ENCODE measurements at places on chromosomes 5 and 9.
A peak's percentile ranks its signal among the peaks of the same experiment; 100 is the strongest.

GRCh38 chr5:73783828-73784227 lies 157.8 kb downstream of the ARHGEF28 start:
- DNase-seq: peak; percentile 50

GRCh38 chr9:31355965-31356364 lies 1028.5 kb upstream of the ACO1 start:
- peak; percentile 39 for DNase-seq

DNA sequence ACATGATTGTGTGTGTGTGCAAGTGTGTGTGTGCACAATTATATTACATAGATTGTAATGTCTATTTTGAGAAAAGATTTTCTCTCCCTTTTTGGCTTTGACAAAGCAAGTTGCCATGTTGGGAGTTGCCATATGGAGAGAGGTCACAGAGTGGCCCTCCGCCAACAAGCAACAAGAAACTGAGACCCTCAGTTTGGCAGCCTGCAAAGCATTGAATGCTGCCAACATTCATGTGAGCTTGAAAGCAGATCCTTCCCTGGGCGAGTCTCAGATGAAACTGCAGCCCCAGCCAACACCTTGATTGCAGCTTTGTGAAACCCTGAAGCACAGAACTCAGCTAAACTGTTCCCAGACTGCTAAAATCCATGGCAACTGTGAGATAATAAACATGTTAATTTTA lies 498.0 kb downstream of the NR2F1-AS1 start:
- no peak for DNase-seq

GRCh38 chr5:67360047-67360446 lies 163.4 kb upstream of the CD180 start:
- no peak for DNase-seq

DNA sequence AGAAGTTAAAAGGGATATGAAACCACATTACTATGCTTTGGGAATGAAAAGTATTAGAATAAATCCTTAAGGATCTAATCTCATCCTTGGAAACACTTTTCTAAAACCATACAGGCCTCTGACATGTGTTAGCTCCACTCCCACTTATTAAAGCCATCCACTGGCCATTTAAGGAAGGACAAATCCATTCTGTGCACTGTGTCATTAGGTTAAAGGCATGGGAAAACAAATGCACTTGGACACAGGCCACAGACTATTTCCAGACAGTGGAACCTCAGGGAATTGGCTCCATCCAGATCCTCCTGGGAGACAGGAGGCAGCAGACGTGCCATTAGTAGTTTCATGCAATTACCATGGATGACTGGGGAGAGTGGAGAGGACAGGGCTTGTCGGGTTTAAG lies 454.9 kb downstream of the ENC1 start:
- no peak for DNase-seq

- peak; percentile 59 for DNase-seq
Measured at GRCh38 chr5:52693280-52693679, 94.4 kb upstream of the ITGA1 start.

- no peak for DNase-seq
Measured at GRCh38 chr9:120261419-120261818, 318.5 kb downstream of the CDK5RAP2 start.

DNA sequence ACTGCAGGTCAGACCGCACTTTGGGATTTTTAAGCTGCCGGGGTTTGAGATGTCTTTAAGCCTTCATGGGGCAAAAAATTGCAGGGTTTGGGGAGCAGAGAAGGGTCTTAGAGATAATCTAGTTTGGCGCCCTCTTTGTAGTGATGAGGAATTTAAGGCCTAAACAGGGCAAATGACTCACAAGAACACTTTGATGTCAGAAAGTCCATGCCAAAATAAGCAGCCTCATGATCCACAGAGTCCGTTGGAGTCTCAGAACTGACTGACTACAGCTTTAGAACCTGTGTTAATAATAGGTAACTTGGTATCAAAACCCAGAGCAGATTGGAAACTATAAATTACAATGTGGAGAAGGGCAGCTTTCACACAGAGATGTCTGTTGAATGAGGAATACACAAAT lies 35.9 kb upstream of the PTGS1 start:
- no peak for DNase-seq

DNA sequence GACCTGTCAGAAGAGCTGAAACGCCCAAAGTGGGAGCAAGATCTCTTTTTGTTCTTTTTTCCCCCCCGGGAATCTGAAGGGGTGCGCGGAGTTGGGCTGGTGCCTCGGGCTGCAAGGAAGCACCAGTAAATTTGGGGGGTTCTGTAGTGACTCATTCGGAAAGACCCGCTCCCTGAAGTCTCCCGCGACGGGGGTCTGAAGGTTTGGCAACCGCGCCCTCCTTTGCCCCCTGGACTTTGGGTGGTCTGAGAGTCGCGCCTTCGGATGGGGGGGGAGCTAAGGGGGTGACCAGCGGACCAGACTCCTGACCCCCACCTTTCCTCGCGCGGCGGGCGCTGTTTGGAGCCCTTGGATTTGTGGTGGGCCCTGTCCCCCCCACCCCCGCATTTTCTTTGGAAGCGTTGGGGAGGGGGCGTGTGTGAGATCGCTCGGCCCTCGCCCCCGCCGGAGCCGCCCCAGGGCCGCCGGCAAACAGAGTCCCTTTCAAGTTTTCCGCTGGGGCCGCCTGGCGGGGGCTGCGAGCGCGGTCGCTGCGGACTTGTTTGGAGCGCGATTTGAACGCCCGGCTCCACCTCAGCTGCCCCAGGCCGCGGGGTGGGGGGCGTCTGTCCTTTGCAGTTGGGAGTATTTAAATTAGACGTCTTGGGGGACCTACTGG lies 2.0 kb downstream of the CXXC5 start:
- peak; percentile 64 for DNase-seq

- DNase-seq: peak; percentile 13
Measured at GRCh38 chr5:38533286-38534155, 22.9 kb downstream of the LIFR start.

- no peak for DNase-seq
Measured at GRCh38 chr5:115514220-115514619, 30.4 kb downstream of the FEM1C start.

GRCh38 chr5:129747572-129748407 lies at the start of gene MINAR2:
TSS of gene MINAR2 (plus strand) at chr5:129748094. CDS start at chr5:129748191, 97 bp downstream.
- no peak for DNase-seq

Data from DMS53 (cell line).